ENCODE measurements at places on chromosomes 1 and 21.

GRCh38 chr1:13801655-13802486 lies 101.9 kb downstream of the PRDM2 start:
- no peak for DNase-seq

- DNase-seq = no peak
Measured at GRCh38 chr1:41689558-41689981, 205.1 kb upstream of the EDN2 start.

- no peak for DNase-seq
Measured at GRCh38 chr1:45458894-45459293, 32.1 kb downstream of the TESK2 start.

DNA sequence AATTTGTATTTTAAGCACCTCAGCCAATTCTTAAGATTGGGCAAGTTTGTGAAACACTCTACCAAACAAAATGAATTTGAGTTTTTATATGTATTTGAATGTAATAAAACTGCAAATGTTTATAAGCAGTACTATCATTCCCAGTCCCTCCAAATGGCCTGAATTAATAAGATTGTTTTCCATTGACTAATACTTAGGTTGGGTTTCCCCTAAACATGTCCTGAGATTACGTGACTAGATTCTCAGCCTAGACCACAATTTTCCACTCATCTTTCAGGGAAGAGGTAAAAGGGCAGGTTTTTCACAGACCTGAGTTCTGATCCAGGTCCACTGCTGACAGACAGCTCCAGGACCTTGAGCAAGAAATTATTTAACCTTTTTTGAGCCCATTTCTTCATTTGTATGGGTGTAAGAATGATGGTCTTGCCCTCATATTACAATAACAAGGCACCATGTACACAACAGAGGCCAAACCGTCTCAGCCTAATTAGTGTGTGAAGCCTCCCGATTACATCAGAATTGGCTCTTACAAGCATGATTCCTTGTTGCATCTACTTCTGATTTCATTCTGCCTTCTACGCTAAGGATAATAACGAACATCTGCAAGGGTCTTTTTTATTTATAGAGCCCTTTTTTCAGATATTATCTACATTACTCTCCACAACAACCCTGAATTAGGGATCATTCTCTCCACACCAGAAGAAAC lies 51.2 kb downstream of the BEND5 start:
- DNase-seq = no peak

Data from HS-27A (cell line).